A549 treated with Hydrocortisone at 1 μM for 4 hours (cell line): ENCODE measurements at places on chromosomes 1 and 21. TPM values are rescaled to one million over a fixed set of nuclear protein-coding genes. Genes with fewer than 3 reads are reported as not detected.

TCHHL1 gene
- not detected in 5 replicates for total RNA-seq

CD247 gene
- 0.38 to 0.83 TPM (median 0.61 TPM) in 5 replicates for total RNA-seq

ABCB10 gene
- total RNA-seq: 15.5 to 23.9 TPM (median 19.1 TPM) in 5 replicates

DMRTA2 gene
- 0.09 to 0.21 TPM (median 0.17 TPM) in 4 of 5 replicates, not detected in the other for total RNA-seq

GSTM4 gene
- total RNA-seq: 8.8 to 9.9 TPM (median 8.9 TPM) in 5 replicates

AUNIP gene
- total RNA-seq: 7.8 to 9.8 TPM (median 8.5 TPM) in 5 replicates

KLHDC8A gene
- 0.55 to 1.2 TPM (median 0.75 TPM) in 5 replicates for total RNA-seq

BRDT gene
- not detected in 5 replicates for total RNA-seq

OR2C3 gene
- total RNA-seq: not detected in 5 replicates

EDARADD gene
- total RNA-seq: 2.9 to 3.6 TPM (median 3.2 TPM) in 5 replicates

VN1R5 gene
- not detected in 5 replicates for total RNA-seq

GLMN gene
- total RNA-seq: 6.3 to 8.3 TPM (median 6.6 TPM) in 5 replicates

ARTN gene
- 0.07 to 0.46 TPM (median 0.22 TPM) in 5 replicates for total RNA-seq

CFHR5 gene
- not detected in 5 replicates for total RNA-seq

LIN9 gene
- total RNA-seq: 5.1 to 7.7 TPM (median 7.0 TPM) in 5 replicates

OR2T11 gene
- not detected in 5 replicates for total RNA-seq

SLC2A5 gene
- 0.29 to 0.71 TPM (median 0.38 TPM) in 5 replicates for total RNA-seq

C1orf94 gene
- not detected in 5 replicates for total RNA-seq

F5 gene
- 0.06 to 0.23 TPM (median 0.14 TPM) in 5 replicates for total RNA-seq

RPAP2 gene
- 8.1 to 11.5 TPM (median 10.5 TPM) in 5 replicates for total RNA-seq

EVA1C gene
- total RNA-seq: 45.0 to 61.1 TPM (median 53.3 TPM) in 5 replicates

GSTM5 gene
- total RNA-seq: not detected in 5 replicates

IL20 gene
- total RNA-seq: not detected in 5 replicates

ODF2L gene
- 8.6 to 11.9 TPM (median 10.3 TPM) in 5 replicates for total RNA-seq

ASTN1 gene
- total RNA-seq: not detected in 5 replicates

NR1I3 gene
- not detected in 5 replicates for total RNA-seq

ATP6V1G3 gene
- total RNA-seq: not detected in 5 replicates
